ENCODE measurements at places on chromosomes 5 and 9.

GRCh38 chr5:55063220-55063863 is 39.1 kb upstream of the GZMA start:
- DNase-seq: no peak

GRCh38 chr9:2341126-2341525 is 280.5 kb upstream of the VLDLR start:
- DNase-seq: no peak

GRCh38 chr9:92384375-92384774 is 20.0 kb downstream of the OGN start:
- DNase-seq: no peak

- DNase-seq: no peak
Measured at GRCh38 chr9:74036549-74037231, 460.4 kb upstream of the RORB start.

- DNase-seq: no peak
Measured at GRCh38 chr9:100852088-100852487, 176.4 kb upstream of the PLPPR1 start.

DNA sequence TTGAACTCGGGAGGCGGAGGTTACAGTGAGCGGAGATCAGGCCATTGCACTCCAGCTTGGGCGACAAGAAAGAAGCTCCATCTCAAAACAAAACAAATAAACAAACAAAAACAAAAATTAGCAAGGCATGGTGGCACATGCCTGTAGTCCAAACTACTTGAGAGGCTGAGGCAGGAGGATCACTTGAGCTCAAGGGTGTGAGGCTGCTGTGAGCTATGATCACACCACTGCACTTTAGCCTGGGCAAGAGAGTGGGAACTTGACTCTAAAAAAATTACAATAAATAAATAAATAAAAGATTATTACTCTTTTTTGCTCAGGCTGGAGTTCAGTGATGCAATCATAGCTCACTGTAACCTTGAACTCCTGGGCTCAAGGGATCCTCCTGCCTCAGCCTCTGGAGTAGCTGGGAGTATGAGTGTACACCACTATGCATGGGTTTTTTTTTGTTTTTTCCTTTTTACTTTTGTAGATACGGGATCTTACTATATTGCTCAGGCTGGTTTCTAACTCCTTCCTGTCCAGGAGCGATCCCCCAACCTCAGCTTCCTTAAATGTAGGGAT is 9.0 kb upstream of the DCP2 start:
- DNase-seq: no peak

- DNase-seq: no peak
Measured at GRCh38 chr5:170171811-170172210, 61.0 kb upstream of the C5orf58 start.

DNA sequence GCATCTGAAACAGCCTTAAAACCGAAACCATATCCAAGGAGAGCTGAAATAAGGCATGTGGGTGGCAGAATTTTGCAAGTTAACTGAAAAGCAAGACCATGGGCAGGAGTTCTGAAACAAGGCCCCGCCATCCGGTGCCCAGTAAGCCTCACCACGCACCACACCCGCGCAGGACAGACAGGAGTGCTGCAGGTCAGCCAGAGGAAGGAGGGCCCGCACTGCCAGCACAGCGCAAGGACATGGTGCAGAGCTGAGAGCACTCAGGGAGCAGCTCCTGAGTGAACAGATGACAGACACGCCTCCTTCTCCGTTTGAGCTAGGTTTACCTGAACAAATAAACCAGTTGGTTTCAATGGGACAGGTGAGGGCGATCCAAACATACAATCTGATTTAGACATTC is 16.5 kb upstream of the ISCA1 start:
- DNase-seq: no peak

DNA sequence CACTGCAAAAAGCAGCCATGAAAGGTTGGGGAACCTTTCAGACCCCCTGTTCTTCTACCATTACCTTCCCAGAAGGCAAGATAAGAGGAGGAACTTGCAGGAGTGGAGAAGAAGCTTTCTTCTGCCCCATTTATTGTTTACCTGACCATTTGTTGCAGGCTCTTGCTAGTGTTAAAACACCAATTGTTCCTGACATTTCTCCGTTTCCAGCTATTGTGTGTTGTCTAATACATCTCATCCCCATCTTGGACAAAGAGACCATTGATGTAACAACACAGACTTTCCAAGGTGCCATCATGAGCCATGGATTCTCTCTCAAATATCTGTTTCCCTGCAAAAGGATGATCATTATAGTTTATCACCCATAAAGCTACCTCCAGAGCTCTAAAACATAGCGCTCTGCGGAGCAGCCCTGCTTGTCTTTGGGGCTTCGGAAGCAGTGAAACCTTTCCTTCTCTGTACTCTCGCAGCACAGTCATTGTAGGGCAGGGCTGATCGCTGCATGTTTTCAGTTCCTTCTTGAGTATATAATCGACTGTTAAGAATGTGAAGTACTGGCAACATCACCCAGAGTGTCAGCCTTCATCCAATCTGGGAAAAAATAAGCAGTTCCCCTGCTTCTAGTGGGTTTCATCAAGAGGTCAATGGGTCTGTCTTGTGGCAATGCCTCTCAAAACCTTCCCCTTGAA is 680.0 kb downstream of the SEMA5A start:
- no peak for DNase-seq

- no peak for DNase-seq
Measured at GRCh38 chr9:33880211-33881089, 63.5 kb downstream of the UBE2R2 start.

DNA sequence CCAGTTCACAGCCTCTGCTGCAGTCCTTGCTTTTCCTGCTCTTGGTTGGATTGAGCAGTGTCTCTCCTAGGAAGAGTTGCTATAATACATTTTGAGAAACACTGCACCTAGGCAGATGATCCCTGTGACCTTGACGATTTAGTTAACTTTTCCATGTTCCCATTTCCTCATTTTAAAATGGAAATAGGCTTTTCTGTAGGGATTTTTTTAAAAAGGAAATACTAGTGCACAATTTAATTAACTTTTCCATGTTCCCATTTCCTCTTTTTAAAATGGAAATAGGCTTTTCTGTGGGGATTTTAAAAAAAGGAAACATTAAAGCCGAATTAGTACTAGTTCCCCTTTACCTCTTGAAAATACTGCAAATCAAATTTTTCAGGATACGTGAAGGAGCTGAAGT is 4.7 kb downstream of the ATP6V0E1 start:
- DNase-seq: no peak

GRCh38 chr9:13146840-13147239 is 132.7 kb downstream of the MPDZ start:
- DNase-seq: no peak

- DNase-seq: no peak
Measured at GRCh38 chr9:75930190-75930589, 39.7 kb downstream of the PCSK5 start.

DNA sequence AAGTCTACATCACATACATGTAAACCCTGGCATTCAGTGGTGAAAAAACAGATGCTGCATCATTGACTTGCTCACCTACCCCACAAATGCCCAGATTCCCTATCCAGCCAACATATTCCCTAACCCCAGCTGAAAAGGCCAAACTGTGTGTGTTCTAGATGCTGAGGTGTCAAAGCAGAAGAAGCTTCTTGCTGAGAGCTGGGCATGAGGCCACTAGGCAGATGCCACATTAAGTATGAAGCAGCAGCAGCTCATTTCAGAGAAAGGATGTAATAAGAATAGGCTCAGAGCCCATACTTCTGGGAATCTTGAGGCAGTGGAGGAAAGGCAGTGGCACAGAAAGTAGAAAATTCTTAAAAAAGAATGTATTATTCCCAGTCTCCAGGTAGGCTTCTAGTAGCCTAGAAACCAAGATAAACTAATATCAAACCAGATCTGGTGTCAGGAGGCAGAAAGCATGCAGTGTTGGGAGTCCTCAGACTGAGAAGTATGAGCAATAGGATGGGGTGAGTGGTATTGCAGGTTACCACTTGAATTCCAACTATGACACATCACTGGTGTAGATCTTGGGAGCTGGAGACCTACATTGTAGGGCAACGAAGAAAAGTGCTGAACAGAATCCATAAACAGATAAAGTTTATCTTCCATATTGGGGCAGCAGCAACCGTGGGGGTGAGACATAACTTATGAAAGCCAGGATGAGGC is 71.9 kb upstream of the GRHPR start:
- no peak for DNase-seq

GRCh38 chr5:11323761-11324160 is 562.7 kb upstream of the DAP start:
- DNase-seq: no peak

GRCh38 chr9:134538856-134539566 is 102.6 kb upstream of the COL5A1 start:
- no peak for DNase-seq

DNA sequence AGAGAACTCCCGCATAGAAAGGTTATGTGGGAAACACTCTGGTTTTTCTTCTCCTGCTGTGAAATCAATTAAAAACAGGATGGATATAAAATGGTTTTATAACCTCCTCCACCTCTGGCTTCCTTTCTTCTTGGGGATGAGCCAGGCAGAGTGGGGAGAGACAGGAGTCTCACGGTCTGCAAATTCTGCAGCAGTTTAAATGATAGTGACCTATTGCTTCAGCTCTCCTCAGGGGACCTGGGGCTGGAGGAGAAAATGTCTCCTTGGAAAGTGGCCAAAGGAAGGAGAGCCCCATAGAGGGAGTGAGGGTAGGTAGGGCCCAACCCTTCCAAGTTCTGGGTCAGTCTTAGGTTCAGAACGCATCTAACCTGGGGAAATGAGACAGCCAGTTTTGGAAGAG is 118.8 kb downstream of the MTX3 start:
- DNase-seq: no peak

DNA sequence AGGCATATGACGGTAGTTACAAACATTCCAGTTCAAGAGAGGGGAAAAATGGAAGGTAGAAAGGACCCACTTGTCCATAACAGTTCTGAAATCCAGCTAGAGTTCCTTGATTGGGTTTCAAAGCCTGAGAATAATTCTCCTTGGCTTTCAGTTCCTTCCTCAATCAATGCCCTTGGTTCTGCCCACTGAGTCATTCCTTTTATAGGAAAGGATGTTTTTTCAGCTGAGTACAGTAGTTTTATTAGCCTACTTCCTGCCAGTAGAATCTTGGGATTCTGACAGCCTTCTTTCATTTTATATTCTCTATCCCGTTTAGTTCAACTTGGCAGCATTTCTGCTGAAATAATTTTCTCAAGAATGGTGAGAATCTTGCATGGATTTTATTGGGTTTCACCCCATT is 386.9 kb upstream of the SMC2 start:
- no peak for DNase-seq

GRCh38 chr5:110063640-110064602 is 374.2 kb downstream of the MAN2A1 start:
- DNase-seq: no peak

GRCh38 chr5:71778678-71779276 is 59.7 kb downstream of the CARTPT start:
- peak; percentile 14 for DNase-seq

DNA sequence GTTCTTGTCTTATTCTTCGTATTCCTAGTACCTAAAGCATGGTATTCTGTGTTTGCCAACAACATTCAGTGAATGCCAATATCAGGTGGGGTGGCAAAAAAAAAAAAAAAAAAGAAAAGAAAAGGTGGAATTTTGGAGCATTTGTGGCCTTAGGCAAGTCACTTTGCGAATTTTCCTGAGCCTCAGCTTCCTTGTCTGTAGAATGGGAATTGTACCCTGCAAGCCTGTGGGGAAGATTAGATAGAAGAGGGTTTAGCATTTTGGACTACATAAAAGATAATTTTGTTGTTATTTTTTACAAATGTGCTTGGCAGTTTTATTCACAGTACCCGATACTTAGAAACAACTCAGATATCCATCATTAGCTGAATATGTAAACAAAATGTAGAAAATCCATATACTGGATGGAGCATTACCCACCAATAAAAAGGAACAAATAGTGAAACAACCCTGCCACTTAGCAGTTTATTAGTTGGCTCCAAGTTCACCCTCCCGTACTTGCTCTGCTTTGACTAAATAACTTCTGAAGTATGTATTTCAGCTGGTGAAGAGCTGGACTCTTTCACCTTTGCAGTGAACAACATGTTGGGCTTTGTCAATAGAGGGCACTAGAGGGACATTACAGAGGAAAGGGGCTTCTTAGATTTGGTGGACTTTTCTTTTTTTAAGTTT is 13.6 kb downstream of the UBE2D2 start:
- peak; percentile 58 for DNase-seq

DNA sequence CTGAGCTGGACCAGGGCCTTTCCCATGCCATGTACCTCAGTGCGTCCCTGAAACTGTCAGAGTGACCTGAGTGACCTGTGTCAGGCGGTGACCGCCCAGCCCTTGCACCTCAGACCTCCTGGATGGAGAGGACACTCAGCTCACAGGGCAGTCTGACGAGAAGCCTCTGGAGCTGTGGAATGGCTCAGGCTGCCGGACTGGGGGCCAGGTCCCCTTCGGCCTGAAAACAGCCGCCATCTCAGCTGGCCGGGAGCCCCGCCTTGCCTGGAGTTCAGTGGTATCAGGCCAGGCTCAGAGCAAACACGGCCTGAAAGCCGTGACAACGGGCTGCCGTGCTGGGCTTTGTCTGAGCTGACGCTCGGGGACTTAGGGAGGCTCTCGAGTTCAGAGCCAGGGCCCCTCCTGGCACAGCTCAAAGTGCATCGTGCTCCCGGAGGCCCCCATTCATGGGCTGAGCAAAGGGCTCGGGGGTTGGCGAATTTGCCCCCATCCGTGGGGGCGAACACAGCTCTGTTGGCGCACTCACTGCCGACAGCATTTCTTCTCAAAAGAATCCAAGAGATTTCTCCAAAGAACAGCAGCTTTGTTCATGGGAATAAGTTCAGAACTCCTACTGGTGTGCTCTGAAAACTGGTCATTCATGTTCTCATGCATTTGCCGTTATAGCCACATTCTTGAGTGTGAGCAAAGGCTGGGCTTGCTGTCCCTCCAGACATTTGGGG is 8.4 kb upstream of the SLC9A3 start:
- DNase-seq: no peak

DNA sequence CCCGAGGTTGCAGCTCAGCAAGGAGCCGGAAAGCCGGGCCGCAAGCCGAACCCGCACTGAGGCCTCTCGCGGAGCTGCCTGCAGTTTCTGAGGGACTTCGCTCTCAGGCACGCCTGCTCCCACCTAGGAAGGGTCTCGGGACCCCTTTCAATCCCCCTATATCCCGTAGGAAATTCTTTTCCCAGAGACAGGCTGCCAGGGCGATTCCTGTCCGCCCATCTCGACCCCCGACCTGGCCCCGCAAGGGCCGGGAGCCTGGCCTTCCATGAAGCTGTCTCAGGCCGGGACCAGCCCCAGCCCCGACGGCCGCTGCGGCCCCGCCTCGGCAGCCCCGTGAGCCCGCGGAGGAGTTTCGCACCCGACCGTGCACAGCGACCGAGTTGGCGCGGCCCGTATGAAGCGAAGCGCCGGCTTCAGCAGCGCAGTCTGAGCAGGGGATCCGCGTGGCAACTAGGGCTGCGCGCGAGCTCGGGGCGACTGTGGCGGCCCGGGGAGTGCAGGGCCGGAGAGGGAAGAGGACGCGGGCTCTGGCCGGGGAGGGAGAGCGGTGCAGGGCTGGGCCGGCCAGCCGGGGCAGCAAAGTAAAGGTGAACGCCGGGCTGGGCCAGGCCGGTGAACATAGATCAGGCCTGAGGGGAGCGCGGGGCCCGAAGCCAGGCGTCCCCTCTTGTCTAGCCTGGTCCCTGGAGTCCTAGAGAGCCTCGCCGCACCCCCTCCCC is 977 bp upstream of the PRDM12 start:
- no peak for DNase-seq

Data from hematopoietic multipotent progenitor cell treated with erythropoietin and hydrocortisone succinate and interleukin-3 and kit ligand, for 8 days (in vitro differentiated cells).